Left cardiac atrium (tissue), 4 donors: ENCODE measurements at places on chromosomes 12 and 14. TPM values are rescaled to one million over a fixed set of nuclear protein-coding genes. Genes with fewer than 3 reads are reported as not detected.

- no peak for DNase-seq
Observed at GRCh38 chr12:132103542-132104308, 40.4 kb downstream of the DDX51 start.

DNA sequence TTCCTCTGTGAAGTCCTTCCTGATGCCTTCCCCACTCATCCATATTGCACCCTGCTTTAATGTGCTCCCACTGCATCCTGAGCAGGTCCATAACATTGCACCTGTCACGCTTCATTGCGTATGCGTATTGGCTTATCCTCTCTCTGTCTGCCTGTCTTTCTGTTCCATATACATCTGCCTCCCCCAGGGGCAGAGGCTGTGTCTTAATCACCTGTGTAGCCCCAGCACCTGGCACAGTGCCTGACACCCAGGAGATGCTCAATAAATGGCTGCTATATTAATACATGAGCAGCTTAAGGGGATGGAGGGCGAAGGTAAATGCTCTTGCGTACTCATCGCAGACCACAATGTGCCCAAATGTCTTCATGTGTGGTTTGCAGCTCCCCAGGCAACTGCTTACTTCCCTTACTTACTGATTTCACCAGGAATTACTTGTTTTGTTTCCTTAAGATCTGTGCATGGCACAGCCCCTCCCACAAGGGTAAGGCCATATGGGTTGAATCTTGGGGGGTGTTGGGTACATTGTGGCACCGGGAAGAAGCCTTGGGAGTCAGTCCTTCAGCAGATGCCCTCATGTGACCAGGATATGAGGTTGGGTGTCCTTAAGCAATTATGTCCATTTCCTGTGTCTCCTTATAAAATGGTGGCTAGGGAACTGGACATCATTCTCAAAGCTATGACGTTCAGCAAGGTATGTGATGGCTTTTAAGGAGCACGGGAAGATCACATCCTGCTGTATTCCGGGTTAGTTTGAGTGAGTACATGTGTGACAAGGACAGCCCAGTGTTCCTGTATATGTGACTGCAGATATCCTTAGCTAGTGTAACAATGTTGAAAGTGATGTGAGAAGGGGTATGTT is 848 bp upstream of the CPNE6 start:
- no peak for DNase-seq

GRCh38 chr14:71741241-71741640 is 191.0 kb upstream of the RGS6 start:
- no peak for DNase-seq

GRCh38 chr12:109879351-109880042 is 844 bp downstream of the GLTP start:
- DNase-seq, result no peak

The KRT79 gene
- 0.16 TPM for total RNA-seq
